Progenitor cell of endocrine pancreas (in vitro differentiated cells): ENCODE measurements at places on chromosomes 6 and 20.

DNA sequence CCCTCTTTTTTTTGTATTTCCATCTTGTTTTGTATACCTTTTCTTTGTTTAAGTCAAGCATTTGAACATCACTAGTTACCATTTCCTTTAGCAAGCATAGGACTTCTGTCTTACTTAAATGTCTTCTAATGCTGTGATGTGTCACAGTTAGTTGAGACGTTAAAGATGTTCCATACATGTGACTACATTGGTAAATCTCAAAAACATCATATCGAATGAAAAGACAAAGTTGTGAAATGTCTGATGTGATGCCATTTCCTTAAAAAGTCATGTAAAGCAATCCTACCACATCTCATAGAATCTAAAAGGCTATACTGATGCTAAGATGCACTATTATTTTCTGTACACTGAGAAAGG, 26.8 kb downstream of the SLC16A10 start:
- DNase-seq, result no peak

GRCh38 chr6:136427378-136427717, 122.9 kb downstream of the MAP7 start:
- DNase-seq, result no peak

DNA sequence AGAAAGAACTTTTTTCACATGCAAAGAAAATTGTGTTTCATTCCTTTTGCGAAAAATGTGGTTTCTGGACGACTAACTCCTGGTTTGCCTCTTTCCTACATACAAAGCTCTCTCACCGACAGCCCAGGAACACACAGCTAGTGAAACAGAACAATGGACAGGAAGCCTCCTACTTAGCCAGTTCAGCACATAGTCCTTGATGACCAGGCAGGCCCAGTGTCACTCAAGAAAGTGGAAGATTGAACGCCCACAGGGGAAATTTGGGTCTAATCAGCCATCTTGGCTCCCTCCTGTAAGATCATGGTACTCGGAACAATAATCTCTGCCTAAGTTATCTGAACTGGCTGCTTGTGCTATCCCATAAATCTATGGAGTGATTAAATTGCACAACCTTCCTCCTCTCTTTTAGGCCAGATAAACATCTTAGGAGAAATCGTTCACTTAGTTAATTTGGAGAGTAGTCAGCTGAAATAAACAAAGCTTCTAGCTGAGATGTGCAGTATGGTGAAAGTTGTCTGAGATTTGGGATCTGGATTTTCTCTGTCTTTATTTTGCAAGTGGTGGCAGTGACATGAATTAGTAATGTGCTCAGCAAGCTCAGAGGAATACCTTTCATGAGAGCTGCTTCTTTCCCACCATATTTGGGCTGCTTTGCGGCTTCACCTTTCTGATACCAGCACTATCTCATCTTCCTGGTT, 147.0 kb downstream of the MTFR2 start:
- DNase-seq, result no peak

DNA sequence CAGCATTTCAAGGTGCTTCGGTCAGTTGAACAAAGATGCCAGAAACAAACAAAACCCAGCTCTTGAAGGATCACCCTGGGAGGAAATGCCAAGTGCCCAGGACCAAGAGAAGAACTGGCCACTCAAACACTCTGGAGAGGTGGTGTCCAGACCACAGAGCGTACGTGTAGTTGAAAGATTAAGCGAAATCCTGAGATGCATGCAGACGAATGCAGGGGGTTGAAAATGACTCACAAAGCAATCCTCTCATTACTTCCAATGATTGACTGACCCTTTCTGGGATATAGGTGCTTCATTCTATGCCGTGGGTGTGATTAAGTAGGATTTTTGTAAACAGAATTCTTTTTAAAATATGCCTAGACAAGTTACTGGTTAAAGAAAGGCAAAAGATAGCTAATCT, 71.5 kb upstream of the ATXN1 start:
- no peak for DNase-seq

GRCh38 chr6:125259354-125259736, 42.4 kb downstream of the HDDC2 start:
- DNase-seq, result no peak

DNA sequence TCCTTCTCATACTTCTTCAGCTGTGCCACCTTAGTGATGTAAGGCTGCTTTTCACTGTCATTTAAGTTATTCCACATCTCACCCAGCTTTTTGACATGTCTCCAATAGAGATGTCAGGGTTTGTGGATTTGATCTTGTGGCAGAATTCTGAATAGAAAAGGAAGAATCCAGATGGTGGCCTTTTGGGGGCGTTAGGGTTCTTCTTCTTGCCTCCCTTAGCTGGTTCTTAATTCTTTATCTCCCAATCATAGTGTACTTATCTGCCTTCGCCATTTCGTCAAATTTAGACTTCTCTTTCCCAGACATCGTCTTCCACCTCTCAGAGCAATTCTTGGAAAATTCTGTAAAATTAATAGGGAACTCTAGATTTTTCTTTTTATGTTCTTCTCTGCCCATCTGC, 422.9 kb downstream of the GJA1 start:
- no peak for DNase-seq

GRCh38 chr20:46946181-46946624, 51.6 kb downstream of the EYA2 start:
- no peak for DNase-seq

DNA sequence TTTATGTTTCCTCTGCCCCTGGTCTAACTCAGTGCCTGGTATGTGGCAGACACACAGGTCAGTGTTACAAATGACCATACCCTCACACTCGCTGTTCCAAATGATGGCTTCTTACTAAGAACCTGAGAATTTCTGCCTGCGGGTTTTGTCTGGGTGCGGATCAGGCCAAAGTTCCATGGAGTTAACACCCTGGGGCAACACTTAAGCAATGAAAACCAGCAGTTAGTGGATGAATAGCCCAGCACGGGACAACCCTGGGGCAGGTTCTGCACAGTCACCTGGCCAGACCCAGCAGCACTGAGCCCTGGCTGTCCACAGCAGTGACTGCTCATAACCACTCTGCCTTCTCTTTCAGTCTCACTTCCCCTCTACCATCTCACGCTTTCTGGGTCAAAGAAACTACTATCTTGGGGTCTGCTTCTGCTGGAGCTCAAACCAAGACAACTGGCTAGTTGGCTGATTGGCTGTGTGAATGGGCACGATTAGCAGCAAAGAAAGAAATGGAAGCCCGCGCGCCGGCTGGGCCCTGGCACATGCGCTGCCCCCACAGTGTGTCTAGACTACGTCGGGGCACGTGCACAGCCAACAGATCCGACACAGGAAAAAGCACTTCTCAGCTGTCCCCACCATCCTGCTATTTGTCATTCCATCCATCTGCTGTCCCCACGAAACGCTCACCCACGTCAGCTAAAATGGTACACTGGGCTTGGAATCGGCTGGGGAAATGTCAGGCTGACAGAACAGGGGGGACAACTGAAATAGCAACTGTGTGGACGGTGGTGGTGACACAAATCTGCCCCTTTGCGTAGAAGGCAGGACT, 36.6 kb downstream of the MGME1 start:
- DNase-seq, result no peak

GRCh38 chr6:402901-403658, 11.5 kb downstream of the IRF4 start:
- DNase-seq, result no peak

DNA sequence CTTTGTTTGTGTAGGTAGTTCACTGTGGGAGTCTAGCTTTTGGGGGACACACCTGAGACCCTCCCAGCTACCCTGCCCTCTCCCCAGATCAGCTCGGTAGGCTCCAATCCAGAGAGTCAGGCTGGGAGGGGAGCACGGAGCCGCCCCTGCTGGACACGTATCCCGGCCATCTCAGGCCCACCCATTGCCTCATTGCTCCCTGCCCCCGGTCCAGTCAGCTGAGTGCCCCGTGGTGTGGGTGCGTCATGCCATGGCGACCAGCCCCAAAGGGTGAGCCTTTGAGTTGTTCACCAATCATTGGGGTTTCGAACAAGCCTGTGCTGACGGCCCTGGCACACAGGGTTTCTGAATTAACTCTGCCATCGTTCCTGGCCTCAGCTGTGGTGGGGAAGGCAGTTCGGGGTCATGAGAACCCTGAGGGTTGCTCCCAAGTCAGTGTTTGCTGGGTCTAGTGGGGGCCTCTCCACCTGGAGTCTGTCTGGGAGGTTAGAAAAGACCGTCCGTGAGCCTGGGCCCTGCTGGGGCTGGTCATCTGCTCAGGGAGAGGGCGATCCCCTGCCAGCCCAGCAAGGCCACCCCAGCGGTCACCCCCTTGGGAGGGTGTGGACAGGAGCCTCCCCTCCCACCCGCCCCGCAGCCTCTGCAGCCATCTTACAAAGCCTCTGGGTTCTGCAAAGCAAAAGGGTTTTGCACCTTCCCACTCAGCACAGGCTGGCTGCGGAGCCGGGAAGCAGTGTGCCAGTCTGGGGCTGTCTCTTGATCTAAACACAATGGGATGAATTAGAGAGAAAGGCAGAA, 34.5 kb downstream of the NTSR1 start:
- DNase-seq, result no peak

GRCh38 chr6:17354700-17355403, 38.5 kb upstream of the CAP2 start:
- DNase-seq, result no peak

- DNase-seq, result no peak
Measured at GRCh38 chr6:12477616-12478015, 187.5 kb downstream of the EDN1 start.

DNA sequence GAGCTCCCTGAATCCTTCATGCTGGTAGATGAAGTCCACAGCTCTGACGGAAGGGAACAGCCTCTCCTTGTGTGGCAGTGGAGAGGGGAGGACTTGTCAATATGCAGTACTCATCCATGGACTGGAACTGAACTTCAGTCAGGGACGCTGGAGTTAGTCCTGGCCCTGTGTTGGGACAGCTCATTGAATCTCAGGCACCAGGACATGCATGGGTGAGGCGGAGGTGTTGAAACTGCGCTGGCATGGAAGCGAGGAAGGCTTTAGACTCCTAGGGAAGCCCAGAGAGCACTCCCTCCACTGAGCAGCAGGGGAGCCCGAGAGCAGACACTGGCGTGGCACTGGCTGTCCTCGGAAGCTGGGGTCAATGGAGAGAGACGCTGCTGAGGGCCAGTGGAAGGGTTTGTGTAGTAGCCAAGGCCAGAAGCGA, 161.3 kb upstream of the GGTLC1 start:
- peak; percentile 41 for DNase-seq

DNA sequence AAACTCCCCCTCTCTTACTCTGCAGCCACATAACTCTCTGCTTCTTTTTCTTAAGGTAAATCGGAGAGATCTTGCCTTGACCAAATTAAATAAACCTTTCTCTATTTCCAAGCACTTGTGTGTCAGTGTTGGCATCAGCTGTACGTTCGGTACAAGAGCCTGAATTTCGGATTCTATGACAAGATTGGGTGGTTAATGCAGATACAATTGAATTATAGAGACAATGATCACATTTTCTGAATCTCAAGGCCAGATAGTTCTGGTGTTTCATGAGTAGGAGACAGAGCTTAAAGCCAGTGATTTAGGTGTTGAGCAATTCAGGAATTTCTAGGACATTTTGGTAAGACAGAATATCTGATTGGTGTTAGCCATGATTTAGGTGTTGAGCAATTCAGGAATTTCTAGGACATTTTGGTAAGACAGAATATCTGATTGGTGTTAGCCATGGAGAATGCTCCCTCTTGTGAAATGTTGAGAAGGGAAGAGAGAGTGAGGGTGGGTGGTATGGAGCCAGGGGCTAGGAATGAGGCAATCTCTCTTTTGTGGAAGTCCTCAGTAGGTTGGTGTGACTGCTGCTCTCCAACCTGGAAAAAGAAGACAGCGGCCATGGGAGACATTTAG, 5.1 kb downstream of the SPINT3 start:
- no peak for DNase-seq

DNA sequence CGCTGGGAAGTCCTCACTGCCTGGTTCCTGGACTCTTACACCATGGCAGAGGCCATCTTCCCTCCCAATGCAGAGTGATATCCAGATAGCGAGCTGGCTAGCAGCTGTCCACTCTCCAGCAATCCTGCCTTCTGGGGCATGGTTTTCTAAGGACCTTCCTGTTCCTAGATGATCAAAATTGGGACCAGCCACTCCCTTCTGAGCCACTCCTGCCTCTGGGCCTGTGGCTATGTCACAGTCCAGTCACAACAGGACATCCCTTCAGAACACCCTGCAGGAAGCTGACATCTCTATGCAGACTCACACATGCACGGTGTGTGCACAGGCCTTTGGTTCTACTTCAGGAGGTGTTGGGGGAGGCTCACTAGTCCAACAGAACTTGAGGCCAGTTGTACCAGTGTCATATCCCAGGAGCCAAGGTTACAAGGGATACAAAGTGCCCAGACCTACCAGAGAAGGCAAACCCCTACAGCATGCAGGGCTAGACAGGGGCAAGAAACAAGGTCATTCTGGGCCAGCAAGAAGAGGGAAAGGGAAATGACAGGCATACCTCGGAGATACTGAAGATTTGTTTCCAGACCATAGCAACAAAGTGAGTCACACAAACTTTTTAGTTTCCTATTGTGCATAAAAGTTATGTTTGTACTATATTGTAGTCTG, 2.7 kb upstream of the MCCD1 start:
- no peak for DNase-seq

DNA sequence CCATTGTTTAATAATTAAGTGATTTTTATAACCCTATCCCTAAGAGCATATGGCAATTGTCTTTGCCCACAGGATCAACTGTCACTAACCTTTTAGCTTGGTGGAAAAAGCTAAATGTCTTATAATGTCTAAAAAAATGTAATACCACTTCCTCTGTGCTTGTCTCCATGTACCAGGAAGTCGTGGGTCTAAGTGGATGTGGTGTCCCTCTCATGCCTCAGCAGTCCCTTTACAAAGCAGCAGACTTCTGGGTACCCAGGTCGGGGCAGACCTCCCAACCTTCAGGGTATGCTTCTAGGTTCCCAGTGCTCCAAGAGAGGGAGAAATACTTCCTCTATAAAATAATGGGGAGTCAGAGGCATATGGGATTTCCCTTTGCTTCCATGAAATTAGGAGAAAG, 74.7 kb downstream of the ZHX3 start:
- no peak for DNase-seq

DNA sequence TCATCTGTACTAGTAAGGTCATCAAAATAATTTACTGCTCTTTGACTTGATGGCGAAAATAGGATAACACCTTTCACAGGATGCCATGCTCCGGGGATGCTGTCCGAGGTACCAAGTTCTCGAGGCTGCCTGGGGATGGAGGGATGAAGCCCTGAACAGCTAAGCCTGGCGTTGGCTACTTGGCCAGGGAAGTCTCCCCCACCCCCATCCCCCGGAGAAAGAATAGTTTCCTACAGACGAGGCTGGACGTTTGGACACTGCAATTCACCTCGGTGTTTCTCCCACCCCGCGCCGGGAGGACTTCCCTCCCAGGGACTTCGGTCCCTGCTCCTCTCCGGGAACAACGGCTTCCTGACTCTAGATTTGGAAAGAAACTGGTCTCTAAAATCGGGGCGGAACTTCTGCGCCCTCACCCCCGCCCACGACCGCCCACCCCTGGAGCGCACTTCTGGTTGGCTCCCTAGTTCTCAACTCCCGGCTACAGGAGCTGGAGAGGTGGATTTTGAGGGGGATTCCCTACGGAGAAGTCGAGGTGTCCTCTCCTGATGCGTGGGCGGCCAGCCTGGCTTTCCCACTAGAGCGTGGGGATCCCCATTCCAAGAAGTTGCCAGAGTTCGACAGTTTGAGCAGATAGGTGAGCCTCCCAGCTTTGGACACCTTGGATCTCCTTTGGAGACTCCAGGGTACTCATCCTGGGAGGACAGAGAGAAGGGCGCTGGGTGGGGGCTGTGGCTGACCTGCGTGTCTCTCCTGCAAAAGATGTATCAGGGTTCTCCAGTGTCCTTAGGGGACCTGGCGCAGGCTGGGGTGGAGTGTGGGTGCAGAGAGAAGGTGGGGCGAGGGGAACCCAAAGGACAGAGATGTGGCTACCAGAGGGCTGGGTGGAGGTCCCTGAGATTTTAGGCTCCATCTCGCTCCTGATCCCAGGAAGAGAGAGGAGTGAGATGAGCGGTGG, 1.1 kb downstream of the PCSK2 start:
- peak; percentile 32 for DNase-seq

- DNase-seq, result no peak
Measured at GRCh38 chr6:30813631-30814145, 69.3 kb upstream of the IER3 start.
